Activated naive CD4-positive, alpha-beta T cell (primary cell): ENCODE measurements at places on chromosomes 11 and 22.

DNA sequence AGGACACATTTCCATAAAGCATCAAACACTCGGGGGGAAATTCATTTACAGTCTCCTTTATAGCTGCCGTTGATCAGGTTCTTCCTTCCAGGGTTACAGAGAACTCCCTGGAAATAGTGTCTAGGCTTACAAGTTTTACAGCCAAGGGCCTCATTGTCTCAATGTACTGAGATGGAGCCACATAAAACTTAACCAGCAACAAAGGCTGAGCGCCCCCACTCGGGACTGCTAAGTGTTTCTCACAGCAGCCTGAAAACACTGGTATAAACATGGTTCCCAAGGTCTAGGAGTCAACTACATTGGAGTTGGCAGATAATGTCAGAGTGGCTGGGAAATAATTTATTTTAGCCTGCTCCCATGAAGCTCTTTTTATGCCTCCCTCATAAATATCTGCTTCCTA lies 686.2 kb downstream of the OPCML start:
- DNase-seq = no peak

DNA sequence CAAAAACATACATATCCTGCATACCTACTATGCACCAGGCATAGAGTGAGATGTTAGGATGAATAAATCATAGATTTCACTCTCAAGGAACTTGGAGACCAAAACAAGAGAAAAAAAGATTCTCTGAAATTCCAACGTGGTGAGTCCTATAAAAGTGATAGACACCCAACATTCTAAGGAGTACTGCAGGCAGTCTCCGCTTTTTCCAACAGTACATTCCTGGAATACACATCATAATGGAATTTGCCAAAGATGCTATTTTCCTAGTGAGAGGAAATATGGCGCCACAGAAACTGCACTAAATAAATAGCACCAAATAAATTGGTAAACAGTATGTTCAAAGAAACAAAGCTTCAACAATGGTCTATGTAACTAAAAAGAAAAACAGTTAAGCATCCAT lies 6.0 kb downstream of the TMEM123 start:
- DNase-seq = no peak

- DNase-seq = no peak
Observed at GRCh38 chr22:19879992-19880785, 25.5 kb upstream of the GNB1L start.

GRCh38 chr11:117010808-117011540 lies 87.3 kb downstream of the SIK3 start:
- DNase-seq = no peak

- no peak for DNase-seq
Observed at GRCh38 chr11:113926273-113927197, 21.9 kb downstream of the HTR3B start.

DNA sequence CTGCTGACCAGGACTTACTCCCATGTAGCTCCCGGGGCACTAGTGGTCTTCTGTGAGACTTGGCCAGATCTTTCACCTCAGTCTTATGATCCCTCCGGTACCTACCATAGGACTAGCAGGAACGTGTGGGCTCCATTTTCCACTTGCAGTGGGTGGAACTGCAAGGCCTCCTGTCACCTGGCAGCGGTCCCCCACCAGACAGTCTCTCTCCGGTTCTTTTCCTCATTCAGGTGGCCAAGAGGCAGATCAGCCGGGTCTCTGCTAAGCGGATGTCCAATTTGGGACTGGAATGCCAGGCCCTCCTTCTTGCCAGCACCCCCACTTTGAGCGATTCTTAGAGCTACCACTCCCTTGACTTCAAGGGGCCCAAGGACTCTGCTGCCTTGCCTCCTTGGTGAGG lies 158.9 kb downstream of the NAV2 start:
- no peak for DNase-seq

- DNase-seq = no peak
Observed at GRCh38 chr11:133693110-133693509, 152.2 kb downstream of the SPATA19 start.

DNA sequence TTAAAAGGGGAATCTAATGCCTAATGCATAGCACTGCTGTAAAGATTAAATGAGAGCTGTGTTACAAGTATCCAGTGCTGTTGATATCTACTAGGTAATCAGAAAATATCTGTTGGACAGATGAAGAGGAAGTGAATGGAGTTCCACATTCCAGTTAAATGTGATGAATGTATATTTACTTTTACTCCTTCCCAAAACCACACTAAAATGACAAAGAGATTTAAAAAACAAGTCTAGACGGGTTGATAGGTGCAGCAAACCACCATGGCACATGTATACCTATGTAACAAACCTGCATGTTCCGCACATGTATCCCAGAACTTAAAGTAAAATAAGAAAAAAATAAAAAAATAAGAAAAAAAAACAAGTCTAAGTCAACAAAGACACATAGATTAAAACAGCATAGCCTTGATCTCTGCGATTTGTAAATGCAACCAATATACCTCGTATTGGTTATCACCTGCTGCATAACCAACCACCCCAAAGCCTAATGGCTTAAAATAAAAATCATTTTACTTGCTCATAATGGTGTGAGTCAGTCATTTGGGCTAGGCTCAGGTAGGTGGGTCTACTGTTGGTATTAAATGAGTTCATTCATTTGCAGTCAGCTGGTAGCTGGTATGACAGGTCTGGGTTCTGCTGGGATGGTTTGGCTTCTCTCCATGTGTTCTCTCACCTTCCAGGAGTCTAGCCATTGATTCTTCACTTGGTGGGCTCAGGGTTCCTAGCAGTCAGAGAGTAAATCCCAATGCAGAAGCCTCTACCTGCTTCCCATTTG lies 39.7 kb upstream of the SLC6A5 start:
- DNase-seq = no peak

- DNase-seq = no peak
Observed at GRCh38 chr11:17983569-17983968, 29.3 kb downstream of the SERGEF start.

DNA sequence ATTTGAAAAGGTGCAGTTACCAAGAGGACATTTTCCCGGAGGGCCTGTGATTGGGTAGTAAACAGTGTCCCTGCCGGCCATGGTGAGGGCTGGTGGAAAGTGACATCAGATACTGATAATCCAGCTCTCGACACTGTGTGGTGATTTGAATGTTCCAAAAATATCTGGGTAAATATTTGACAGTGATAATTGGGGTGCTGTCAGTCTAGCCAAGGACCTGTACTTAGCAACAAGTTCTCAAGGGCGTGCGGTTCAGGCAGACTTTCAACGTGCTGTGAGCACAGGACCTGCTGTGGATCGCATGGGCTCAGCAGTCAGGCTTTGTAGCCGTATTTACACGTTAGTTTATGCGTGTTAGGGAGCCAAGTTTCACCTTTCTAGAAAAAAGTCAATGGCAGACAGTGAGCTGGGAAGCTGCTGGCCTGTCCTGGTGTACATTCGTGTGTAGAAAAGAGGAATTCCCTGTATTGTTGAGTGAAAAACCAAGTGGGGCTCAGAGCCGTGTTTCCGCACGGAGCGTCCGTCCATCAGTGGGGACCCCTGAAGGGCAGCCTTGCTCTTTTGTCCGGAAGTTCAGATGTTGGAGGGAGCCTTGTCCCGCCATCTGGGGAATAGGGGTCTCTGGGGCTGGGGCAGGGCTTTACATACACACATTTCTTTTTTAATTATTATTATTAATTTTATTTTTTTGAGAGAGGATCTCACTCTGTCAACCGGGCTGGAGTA lies 11.3 kb downstream of the TRMU start:
- no peak for DNase-seq

- DNase-seq = no peak
Observed at GRCh38 chr22:49503896-49504521, 323.7 kb downstream of the BRD1 start.

GRCh38 chr11:45266676-45267020 lies 19.5 kb downstream of the SYT13 start:
- DNase-seq = no peak

- DNase-seq = no peak
Observed at GRCh38 chr11:118226296-118226695, 1.5 kb upstream of the JAML start.

- no peak for DNase-seq
Observed at GRCh38 chr11:116336540-116336939, 436.2 kb downstream of the BUD13 start.

DNA sequence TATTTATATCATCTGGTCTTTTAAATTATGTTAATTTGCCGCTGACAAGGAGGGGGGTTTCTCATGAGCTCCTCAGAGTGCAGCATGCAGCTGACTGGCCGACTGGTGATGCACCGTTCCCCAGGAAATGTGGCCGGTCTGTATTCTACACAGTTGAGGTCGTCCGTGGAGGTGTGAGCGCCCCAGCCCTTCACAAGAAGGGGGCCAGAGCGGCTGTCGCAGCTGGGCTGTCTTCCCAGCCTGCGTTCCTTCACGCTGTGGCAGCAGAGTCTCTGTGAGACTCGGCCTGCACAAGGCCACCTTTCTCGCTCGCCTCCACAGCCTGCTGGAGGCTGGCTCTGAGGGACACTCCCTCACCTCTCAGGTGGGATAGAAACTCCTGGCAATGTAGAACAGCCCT lies 43.2 kb downstream of the AP2A2 start:
- DNase-seq = no peak

DNA sequence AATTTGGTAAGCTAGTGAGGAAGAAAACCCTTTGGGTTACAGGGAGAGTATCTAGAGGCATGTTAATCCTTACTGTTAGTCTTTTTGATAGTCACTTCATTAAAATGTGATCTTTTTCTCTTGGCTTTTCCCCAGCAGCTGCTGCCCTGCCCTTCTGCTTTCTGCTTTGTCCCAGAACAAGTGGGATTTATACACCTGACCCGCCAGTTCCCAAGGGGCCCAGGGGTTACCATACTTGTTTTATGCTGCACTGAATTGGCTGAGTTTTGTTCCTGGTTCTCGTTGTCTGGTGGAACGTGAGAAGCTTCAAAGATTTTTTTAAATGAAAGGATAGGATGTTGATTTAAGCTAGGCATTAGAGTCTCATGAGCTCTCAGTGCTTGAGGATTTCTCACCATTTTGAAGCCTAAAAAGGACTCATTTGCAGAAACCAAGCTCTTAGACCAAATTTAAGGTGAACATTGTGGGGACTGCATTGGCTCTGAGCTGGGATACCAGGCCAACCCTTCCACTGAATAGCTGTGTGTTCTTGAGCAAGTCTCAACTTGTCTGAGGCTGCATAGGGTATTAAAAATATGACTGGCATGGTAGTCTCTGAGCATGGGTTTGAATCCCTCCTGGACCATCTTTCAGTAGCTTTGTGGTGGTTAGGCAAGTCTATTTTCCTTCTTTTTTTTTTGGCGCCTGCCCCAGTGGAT lies 6.6 kb downstream of the LIMK2 start:
- no peak for DNase-seq
